CD4-positive, alpha-beta T cell treated with Interferon gamma for 1 hour (primary cell): ENCODE measurements at places on chromosomes 5 and 9.

GRCh38 chr9:70987986-70988385 lies 133.4 kb downstream of the TRPM3 start:
- no peak for DNase-seq

GRCh38 chr9:124040186-124040931 lies 28.8 kb downstream of the LHX2 start:
- DNase-seq: no peak

GRCh38 chr9:2231829-2232228 lies 216.7 kb downstream of the SMARCA2 start:
- DNase-seq: no peak

- DNase-seq: no peak
Observed at GRCh38 chr5:115470921-115471320, 73.7 kb downstream of the FEM1C start.

GRCh38 chr9:3224931-3225330 lies 300.9 kb downstream of the RFX3 start:
- no peak for DNase-seq

GRCh38 chr5:94692581-94692980 lies 74.1 kb downstream of the SLF1 start:
- no peak for DNase-seq

DNA sequence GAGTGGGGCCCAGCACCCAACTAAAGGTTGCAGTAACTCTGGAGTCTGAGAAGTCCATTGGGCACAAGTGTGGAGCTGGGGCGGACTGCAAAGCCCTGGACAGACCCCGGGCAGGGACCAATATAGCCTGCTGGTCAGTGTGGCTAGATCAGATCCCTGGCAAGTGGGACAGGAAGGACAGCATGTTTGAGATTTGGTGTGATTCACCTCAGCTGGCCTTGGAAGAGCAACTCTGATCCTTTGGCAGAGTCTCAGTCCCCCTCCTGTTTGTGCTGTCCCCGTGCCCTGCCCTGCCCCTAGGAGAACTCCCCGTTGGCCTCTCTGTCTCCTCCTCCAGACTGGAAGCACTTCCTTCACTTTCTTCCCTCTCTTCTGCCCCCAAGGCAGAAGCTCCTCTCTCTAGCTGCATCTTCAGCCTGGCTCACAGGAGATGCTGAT lies 255.3 kb downstream of the FSTL4 start:
- DNase-seq: no peak

- no peak for DNase-seq
Observed at GRCh38 chr5:126810596-126811380, 33.9 kb downstream of the LMNB1 start.

- DNase-seq: no peak
Observed at GRCh38 chr5:143752165-143752850, 59.7 kb upstream of the HMHB1 start.

GRCh38 chr5:130333089-130333488 lies 428.8 kb downstream of the CHSY3 start:
- DNase-seq: no peak

- no peak for DNase-seq
Observed at GRCh38 chr9:35689542-35690293, at the start of gene TPM2. Gene TPM2, minus strand, starts transcription at chr9:35689925. Its CDS starts 108 bp downstream, at chr9:35689817.

GRCh38 chr5:6360323-6361072 lies 17.8 kb downstream of the MED10 start:
- no peak for DNase-seq

- DNase-seq: peak; percentile 75
Observed at GRCh38 chr9:129068990-129069861, 11.7 kb upstream of the DOLPP1 start.

GRCh38 chr5:78993165-78993564 lies 8.1 kb upstream of the ARSB start:
- DNase-seq: no peak

DNA sequence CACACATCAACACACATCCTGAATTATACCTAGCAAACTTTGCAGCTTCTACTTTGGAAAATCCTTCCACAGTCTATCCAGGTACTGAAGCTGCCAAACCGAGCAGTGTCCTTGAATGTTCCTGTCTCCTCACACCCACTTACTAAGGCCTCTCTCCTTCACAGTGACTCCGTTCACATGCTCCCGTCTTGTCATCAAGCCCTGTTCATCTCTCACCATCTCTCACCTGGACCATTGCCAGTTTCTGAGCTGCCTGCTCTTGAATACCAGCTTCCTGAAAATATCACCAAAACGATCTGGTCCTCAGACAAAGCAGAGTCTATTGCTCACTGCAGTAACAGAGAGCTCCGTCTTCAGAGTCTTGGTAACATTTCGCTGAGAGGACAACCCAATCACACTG lies 57.4 kb downstream of the GCNT1 start:
- no peak for DNase-seq

GRCh38 chr5:93313672-93314071 lies 267.3 kb downstream of the NR2F1-AS1 start:
- DNase-seq: no peak

DNA sequence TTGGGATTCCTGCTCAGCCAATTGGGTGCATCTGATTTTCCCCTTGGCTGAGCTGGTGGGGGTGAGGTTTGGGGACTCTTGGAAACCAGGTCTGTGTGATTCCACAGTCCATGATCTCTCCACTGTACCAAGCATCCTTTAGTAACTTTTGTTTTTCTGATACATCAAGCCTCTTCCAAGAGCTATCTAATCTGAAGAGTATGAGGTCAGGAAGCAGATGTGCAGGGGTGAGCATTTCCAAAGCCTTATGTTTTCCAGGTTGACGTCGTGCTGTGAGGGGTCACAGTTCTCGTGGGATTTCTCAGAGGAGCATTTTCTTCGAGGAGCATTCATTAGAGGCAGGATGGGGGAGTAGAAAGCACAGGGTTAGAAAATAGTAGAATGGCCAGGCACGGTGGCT lies 95.3 kb downstream of the KLF4 start:
- no peak for DNase-seq
